ENCODE measurements at places on chromosomes 1 and 21.

DNA sequence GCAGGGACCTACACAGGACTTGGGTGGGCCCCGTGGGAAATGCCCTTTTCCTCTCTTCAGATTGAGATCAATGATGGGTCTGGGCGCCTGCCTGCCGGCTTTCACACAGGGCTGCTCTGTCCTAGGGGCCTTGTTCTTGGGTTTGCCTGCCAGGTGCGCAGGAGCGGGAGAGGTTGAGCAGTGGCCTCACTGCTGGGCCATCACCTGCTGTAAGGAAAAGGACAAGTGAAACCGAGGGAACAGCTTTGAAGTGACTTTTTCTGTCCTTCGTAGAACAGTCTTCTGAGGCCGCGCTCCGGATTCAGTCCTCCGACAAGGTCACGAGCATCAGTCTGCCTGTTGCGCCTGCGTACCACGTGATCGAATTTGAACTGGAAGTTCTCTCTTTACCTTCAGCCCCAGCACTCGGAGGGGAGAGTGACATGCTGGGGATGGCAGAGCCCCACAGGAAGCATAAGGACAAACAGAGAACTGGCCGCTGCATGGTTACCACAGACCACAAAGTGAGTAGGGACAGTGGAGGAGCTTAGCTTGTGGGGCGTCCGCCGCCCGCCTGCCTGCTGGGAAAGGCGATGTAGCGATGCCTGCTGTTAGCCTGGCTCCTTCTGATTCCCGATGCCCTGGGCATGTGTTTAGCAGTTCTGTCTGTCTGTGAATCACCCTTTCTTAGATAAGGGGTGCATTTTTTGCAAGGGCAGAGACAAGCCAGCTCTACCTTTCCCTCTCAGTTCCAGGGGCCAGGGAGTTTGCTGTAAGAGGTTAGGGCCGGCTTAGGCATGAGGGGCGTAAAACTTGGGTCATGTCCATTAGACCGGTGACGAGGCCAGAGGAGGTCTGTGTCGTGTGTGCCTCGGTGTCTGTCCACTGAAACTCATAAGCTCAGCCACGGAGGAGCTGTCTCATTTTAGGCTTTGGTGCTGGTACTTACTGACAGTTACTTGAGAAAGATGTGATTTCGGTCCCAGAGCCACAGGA, 19.5 kb upstream of the PWP2 start:
- DNase-seq: no peak

DNA sequence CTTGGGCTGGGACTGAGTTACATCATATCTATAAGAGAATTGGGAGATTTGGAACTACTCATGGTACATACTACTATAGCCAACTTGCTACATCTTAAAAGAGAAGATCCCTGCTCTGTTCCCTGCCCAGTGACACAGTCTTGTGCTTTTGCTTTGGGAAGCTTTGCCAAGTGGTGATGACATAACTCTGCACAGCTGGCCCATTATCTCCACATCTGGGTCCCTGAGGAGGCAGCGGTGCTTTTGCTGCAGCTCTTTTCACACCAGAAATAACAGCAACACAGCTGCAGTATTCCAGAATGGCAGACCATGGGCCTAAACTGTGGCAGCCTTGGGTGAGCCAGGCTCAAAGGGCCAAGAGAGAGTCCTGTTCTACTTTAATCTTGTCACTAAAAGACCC, 296.0 kb downstream of the HHAT start:
- no peak for DNase-seq

GRCh38 chr21:22056904-22057303, 1058.7 kb downstream of the NCAM2 start:
- no peak for DNase-seq

GRCh38 chr1:214551436-214552173, at the start of gene PTPN14:
Gene PTPN14 (minus strand): TSS chr1:214551602. CDS start chr1:214464803, 86,799 bp downstream.
- no peak for DNase-seq

DNA sequence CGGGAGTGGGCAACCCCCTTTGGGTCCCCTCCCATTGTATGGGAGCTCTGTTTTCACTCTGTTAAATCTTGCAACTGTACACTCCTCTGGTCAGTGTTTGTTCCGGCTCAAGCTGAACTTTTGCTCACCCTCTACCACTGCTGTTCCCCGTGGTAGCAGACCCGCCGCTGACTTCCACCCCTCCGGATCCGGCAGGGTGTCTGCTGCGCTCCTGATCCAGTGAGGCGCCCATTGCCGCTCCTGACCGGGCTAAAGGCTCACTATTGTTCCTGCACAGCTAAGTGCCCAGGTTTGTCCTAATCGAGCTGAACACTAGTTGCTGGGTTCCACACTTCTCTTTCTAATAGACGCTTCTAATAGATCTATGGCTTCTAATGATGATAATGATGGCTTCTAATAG, 488.6 kb downstream of the MRPL39 start:
- no peak for DNase-seq

GRCh38 chr1:165648919-165649572, 18.0 kb downstream of the MGST3 start:
- no peak for DNase-seq

GRCh38 chr1:46224966-46225365, 21.8 kb downstream of the LURAP1 start:
- no peak for DNase-seq

DNA sequence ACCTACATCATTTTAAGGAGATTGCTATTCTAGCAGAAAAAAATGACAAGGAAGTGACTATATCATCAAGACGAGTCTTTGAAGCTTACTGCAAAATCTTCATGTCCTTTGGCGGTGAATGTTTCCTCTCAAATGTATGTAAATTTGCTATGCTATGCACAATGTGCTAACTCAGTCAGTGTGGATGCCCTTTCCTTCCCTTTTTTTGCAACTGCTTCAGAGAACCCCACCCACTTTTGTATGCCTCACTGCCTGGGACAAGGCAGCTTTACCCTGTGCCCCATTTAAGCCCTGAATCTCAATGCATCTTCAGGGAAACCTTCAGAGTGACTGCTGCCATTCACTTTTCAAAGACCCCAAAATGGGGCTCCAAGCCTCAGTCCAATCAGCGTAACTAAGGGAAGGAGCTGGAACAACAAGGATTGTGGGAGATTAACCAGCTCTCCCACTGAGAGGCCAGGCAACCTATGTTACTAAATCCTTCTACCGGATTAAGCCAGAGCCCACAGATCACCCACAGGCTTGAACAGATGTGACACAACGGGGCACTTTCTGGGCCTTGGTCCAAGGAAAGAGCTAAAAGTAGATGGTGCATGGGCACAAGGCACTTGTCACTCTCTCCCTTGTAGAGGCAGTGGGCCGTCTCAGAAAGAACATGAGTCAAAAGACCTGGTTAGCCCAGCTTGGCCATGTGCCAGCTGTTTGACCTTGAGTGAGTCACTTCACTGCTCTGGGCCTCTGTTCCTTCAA, 154.4 kb downstream of the PLPP3 start:
- DNase-seq: peak; percentile 29

GRCh38 chr1:117205368-117205767, 5.4 kb downstream of the VTCN1 start:
- no peak for DNase-seq

GRCh38 chr1:197438010-197438790, 170.1 kb downstream of the CRB1 start:
- no peak for DNase-seq

GRCh38 chr1:19621274-19621950, 22.7 kb upstream of the NBL1 start:
- no peak for DNase-seq

- DNase-seq: peak; percentile 57
Observed at GRCh38 chr1:27357281-27358037, 9.3 kb downstream of the MAP3K6 start.

GRCh38 chr1:206020393-206021007, 3.2 kb downstream of the CTSE start:
- DNase-seq: no peak

DNA sequence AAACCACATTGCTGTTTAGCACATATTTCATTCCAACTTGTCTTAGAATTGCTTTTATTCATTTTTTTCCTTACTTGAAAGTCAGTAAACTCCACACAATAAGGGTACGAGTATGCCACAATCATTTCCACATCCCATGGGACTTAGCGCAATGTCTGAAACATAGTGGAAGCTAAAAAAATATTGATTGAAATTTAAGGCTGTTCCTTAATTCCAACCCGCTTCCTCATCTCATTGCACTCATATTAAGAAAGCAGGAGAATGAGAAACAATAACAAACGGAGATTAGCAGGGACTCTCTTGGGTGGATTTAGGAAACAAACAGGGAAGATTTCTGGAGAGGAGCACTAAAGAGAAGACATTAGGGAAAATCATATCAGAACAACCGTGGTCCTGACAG, 39.3 kb upstream of the RGS4 start:
- DNase-seq: no peak

DNA sequence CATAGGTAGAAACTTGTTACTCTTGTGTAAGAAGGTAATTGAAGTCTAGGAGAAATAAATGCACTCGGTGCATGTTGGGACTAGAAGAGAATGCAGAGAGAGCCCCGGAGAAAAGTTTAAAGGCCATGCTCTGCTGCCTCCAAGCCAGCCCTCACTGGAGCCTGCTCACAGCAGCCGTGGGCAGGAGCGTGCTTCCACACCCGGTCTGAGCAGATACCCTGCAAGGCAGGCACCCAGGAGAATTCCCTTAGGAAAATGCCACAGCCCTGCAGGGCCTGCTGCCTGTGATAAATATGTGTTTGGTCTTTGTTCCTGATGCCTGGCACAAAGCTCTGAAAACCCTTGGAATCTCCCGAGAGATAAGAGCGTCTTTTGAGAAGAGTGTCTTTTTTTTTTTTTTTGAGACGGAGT, 22.8 kb downstream of the C2CD2 start:
- no peak for DNase-seq

- no peak for DNase-seq
Observed at GRCh38 chr21:42006765-42007164, 3.4 kb downstream of the ZBTB21 start.
